ENCODE measurements at places on chromosomes 11 and 22.

DNA sequence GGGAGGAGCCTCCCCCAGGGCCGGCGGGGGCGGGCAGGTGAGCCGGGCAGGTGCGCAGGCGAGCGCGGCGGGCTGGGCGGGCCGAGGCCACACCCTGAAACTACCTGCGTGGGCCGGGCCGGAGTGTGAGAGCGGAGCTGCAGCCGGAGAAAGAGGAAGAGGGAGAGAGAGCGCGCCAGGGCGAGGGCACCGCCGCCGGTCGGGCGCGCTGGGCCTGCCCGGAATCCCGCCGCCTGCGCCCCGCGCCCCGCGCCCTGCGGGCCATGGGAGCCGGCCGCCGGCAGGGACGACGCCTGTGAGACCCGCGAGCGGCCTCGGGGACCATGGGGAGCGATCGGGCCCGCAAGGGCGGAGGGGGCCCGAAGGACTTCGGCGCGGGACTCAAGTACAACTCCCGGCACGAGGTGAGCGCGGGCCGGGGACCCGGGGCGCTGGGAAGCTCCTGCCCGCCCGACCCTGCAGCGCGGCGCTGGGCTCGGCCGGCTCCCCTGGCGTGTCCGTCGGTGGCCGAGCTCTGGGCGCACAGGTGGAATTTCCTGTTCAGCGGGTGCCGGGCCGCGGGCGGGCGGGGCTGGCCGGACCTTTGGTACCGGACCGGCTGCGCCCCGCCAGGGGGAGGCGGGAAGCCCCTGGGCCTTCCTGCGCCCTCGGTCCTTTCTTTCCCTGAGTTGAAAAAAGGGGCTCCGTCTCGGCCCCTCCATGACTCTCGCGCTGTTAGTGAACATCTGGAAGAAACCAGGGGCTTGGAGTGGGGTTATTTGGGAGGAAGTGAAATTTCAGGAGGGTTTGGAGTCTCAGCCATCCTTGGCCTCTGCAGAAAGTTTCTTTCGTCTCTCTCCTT, at the start of gene ST14:
Gene ST14 (plus strand): TSS at position 126 of the 841 bp plus-strand sequence. CDS start 198 bp downstream, at position 324.
- DNase-seq = no peak

DNA sequence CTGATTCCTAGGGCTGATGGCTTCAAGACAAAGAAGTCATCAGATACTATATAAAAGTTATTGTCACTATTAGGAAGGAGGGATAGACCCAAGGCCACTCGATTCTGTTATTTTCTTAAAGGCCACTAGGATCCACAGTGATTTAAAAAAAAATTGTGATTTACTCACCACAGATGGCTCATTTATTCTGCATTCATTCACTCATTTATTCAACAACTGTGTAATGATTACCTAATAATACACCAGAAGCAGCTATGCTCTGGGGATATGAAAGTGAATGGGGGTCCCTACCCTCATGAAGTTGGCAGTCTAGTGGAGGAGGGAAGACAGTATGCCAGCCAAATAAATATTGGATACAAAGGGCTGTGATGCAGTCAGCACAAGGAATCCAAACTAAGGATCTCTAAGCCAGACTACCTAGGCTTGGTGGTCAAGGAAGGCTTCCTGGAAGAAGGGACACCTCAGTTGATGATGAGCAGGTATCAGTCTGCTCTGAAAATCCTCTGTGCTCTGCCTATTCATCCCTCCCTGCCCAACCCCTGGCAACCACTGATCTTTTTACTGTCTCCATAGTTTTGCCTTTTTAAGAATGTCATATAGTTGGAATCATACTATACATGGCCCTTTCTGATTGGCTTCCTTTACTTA, 110.5 kb downstream of the NAT10 start:
- DNase-seq = no peak

DNA sequence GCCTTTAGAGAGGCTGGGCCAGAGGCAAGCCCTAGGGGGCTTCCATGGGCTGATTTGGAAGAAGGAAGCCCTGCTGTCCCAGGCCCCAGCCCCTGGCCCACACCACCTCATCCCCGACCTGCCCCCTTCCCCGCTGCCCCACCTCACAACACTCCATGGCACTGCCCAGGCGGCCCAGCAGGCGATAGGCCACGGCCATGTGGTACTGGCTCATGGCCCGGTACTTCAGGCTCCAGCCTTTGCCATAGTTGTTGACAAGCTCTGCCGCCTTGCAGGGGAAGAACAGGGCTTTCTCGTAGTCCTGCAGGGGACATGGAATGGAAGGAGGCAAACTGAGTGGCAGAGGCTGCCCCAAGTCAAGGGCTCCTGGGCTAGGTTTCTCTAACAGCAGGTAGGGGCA, 6.4 kb downstream of the RAPSN start:
- no peak for DNase-seq

GRCh38 chr11:13260201-13260962, 17.2 kb upstream of the BMAL1 start:
- no peak for DNase-seq

- DNase-seq = peak; percentile 66
These were observed 224.0 kb upstream of the NARS2 start for GRCh38 chr11:78798663-78799062.

GRCh38 chr11:72552399-72552910, 118.1 kb upstream of the CLPB start:
- no peak for DNase-seq

GRCh38 chr22:25395468-25395867, 169.0 kb upstream of the GRK3 start:
- DNase-seq = no peak

- DNase-seq = no peak
These were observed 123.6 kb downstream of the EHF start for GRCh38 chr11:34744511-34744910.

GRCh38 chr11:113334183-113334582, 19.8 kb downstream of the TTC12 start:
- no peak for DNase-seq

GRCh38 chr11:19073454-19074415, 13.2 kb upstream of the MRGPRX2 start:
- no peak for DNase-seq

GRCh38 chr11:19541521-19542049, 171.1 kb upstream of the NAV2 start:
- DNase-seq = no peak

GRCh38 chr11:130476200-130476921, 27.9 kb downstream of the ADAMTS15 start:
- peak; percentile 4 for DNase-seq

DNA sequence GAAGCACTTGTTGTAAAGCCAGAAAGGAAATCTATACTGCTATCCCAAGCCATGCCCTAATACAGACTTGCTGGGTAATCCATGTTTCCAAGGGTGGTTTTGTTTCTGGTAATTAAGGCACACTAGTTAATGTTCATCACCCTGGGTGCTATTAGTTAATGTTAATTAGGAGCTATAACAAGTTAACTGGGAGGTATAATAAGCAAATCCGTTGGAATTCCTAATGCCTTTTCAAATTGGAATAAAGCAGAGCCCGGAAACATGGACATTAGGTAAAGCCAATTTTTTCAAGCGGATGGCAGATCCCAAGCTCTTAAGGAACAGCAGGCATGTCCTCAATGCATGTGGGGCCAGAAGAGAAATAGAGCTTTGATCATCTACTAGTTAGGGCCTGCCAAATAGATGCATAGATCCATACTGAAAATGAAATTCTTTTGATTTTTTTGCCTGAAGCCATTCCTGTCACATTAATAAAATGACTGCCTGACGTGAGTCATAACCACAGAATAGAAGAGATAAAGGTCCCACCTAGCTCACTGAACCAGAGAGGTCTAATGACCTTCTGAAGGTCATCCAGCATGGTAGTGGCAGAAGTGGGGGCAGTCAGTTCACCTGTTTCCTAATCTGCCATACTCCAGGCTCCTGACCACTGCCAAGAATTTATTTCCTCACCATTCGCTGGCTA, 28.5 kb upstream of the CCDC34 start:
- no peak for DNase-seq

DNA sequence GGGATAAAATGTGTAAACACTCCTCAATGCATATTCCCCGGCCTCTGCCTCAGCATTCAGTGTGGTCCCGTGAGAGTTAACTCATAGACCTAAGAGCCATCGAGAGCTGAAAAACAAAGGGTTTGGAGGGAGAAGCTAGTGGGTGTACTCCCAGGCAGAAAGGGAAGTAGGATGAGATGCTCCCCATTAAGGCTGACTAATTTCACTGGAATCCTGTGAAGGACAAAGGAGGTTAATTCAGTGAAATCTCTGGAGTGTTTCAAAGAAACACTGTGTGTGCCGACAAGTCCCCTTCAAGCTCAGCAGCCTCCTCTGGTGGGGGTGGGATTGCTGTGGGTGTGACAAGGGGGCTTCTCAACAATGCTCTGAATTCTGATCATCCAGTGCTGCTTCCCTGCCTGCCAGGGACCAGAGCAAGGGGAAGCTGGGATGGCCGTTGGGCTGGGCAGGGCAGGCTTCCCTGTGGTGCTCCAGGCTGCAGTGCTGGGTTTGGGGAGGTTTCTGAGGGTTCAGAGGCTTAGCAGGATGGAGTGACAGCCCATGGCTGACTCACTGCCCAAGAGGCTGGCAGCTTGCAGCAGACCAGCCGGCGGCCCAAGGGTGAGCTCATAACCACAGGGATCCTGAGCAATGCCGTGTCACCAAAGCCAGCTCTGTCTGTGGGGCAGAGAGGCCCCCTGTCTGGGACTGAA, 61.4 kb upstream of the BMAL1 start:
- DNase-seq = no peak

DNA sequence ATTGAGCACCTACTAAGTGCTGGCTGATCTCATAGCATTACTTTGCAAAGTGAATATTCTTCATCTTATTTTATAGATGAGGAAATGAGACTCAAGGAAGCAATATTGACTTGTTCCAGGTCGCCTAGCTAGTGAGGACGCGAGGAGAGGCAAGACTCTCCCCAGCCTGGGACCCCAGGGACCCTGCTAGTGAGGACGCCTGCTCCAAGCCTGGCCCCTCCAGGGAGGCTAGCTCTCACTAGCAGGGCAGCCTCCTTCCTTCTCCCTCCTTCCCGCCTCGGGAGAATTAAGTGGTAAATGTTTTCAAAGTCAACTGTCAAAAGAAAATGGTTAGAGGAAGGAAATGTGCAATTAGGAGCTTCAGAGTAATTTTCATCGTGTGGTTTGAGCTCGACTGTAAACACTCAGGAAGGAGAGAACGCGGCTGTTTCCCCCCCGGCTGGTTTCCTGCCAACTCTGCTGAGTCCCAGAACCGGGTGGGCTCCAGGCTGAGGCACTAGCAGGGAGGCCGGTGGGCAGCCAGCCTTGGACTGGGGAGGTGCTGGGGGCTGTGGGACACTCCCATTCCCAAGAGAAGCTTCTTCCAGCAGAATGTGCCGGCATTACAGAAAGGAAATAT, 17.9 kb downstream of the MYEOV start:
- DNase-seq = no peak

GRCh38 chr22:46421267-46421666, 85.8 kb downstream of the TRMU start:
- DNase-seq = no peak

DNA sequence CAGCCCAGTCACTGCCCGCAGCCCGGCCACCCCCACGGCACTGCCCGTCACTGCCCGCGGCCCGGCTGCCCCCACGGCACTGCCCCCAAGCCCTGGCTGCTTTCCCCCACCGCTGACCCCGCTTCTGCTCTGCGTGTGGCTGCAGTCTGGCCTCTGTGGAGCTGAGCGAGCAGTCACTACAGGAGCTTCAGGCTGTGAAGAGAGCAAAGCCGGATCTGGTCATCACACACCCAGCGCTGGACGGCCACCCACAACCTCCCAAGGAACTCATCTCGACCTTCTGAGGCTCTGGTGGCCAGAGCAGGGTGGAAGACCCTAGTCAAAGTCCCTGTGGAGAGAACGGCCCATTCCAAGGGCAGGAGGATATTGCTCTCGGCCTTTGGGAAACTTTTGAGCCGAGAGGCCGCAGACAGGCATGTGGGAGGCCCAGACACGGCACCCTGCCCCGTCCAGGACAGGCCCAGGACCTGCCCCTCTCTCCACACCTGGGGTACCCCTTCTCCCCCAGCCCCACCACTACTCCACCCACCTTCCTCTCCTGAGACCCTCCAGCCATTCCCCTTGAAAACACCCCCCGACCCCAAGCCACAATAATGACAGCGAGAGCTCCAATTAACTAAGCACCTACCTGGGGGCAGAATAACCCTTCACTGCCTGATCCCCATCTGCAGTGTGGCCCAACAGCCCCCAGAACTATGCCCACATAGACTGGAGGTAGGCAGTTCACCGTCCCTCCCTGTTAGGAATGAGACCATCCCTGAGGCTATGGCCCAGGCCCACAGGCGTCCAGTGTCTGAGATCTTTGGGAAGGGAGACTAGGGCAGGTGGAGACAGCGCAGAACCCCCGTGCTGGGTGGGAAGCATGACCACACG, 3.7 kb upstream of the PGGHG start:
- DNase-seq = no peak

DNA sequence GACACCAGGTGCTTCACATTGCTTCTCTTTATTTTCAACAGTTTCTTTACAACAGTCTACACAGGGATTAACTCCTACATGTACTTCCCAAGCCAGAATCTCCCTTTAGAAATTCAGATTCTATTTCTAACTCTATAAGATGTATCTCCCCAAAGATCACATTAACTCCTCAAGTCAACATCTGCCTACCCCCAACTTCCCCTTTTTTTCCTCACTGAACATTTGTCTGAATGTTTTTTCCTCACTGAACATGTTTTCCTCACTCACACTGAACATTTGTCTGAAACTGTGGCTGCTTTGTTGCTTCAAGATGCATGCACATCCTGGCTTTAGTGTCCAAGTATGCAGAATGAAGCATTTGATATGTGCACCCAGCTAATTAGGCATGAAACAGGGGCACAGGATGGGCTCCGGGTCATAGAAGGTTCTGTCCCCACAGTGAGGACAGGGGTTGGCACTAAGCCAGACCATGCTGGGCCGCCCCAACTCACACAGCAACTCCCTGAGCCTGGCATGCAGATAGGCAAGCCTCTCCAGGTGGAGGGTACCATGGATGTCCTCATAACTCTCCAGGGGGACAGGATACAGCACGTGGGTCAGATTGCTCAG, 11.3 kb downstream of the PRAME start:
- DNase-seq = no peak

DNA sequence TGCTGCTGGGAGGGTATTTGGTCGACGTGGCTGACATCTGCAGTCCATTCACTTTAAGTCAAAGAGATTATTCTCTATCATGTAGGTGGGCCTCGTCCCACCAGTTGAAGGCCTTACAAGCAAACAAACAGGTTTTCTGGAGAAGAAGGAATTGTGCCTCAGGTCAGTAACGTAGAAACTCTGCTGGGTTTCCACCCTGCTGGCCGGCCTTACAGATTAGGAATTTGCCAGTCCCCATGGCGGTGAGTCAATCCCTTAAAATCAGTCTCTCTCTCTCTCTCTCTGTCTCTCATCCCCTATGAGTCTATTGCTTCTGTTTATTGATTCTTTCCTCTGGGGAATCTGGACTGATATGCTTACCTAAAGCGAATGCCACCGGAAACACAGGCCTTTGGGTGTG, 75.4 kb upstream of the FGF3 start:
- DNase-seq = no peak

DNA sequence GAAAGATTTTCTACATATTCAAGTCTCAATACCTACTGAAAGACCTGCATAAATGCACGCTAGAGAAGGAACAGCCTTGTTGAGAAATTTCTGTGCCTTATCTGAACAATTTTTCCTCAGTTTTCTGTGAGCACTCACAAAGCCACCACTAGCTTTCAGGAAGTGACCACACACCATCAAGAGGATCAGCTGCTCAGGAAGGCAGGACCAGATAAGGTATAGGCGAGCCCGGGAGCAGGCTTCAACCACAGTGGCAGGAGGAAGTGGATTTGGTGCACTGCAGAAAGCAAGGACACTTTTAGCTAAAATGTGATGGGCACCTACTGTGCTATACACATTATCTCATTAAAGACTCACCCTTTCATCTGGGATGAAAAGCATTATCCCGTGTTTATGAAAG, 220.8 kb downstream of the RAB38 start:
- no peak for DNase-seq

- no peak for DNase-seq
These were observed 12.1 kb upstream of the MOGAT2 start for GRCh38 chr11:75705541-75705940.

Data from tibial nerve (tissue), 4 donors.